Common myeloid progenitor, CD34-positive (primary cell): ENCODE measurements at places on chromosomes 6 and 20.
A peak's percentile ranks its signal among the peaks of the same experiment; 100 is the strongest.

- no peak for DNase-seq
Observed at GRCh38 chr20:61691978-61692377, 373.7 kb downstream of the TAF4 start.

GRCh38 chr6:159084493-159085091 lies 39.8 kb upstream of the TAGAP start:
- peak; percentile 50 for DNase-seq

DNA sequence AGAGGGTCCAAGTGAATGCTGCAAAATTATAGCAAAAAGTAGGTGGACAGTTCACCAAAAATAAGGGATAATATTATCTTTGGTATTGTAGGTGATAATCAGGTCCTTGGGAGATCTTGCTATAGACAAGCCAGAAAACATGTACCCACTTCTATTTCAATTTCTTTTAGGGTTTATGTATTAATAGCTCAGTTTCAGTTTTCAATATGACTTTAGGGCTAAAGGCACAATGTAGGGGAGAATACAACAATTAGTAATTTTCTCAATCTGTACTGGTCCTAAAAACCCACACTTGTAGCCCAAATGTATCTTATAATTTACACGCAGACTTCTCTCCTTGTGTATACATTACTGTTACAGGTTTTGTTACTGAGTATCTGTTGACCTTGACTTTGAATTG lies 307.0 kb upstream of the ID4 start:
- no peak for DNase-seq

DNA sequence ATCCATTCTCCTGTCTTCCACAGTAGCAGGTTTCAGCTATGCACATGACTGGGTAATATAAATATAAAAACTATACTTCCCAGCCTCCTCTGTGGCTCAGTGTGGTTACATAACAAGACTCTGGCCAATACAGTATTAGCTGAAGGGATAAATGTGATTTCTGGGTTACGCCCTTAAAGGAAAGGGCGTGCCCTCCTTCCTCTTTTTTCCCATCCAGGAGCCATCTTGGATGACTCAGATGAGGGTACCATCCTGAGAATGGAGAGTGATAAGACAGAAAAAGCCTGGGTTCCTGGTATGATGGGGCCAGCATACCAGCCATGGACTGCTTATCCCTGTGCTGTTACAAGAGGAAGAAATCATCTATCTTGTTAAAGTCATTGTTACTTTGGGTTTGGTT lies 123.3 kb downstream of the NFATC2 start:
- no peak for DNase-seq

- no peak for DNase-seq
Observed at GRCh38 chr20:52959125-52959524, 13.0 kb upstream of the TSHZ2 start.

GRCh38 chr20:653110-653589 lies at the start of gene SRXN1:
TSS of gene SRXN1 (minus strand) at chr20:653200. CDS start at chr20:653185, 15 bp downstream.
- peak; percentile 97 for DNase-seq

DNA sequence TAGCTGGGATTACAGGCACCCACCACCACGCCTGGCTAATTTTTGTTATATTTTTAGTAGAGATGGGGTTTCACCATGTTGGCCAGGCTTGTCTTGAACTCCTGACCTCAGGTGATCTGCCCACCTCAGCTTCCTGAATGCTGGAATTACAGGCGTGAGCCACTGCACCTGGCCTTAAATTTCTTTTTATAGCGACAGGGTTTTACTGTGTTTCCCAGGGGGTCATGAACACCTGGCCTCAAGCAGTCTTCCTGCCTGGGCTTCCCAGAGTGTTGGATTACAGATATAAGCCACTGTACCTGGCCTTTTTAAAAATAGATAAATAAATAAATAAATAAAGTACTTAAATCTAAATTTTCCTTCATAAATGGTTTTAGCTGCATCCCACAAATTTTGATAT lies 57.5 kb downstream of the LIN28B start:
- no peak for DNase-seq

DNA sequence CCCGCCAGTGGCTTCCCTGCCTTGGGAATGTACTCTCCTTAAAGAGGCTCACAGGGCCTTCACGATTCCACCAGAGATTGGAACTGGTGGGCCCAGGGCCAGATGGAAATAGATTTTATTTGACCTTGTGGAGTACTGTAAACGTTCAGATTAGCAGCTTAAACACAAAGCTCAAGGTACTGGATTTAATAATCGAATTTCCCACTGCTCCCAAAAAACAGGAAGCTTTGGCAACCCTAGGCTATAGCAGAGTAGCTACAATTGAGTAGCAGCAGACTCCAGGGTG lies 7.3 kb downstream of the SDCBP2 start:
- DNase-seq, result no peak

DNA sequence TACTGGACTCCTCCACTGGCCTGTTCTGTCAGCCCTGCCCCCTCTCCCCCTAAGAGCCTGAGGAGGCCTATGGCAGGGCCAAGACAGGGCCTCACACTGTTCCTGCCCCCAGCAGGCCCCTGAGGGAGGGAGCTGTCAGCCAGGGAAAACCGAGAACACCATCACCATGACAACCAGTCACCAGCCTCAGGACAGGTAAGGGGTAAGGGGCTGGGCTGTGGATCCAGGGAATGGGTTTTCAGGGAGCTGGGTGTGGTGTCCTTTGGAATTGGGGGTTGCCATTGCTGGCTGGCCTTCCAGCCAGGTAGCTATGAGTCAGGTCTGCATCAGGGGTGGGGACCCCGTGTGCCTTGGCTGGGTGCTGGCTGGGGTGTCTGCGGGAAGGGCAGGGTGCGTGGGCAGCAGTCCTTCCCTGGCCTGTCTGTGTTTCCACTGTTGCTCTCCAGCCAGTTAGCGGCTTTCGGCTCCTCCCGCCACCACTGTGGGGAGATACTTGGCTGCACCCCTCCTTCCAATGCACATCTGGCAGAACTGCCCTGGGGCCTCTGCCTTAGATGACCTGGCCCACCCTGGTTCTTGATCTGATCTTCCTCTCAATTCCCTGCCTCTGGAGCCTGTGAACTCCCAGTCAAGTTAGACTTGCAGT lies 3.9 kb downstream of the SLC29A1 start:
- no peak for DNase-seq

- DNase-seq, result no peak
Observed at GRCh38 chr20:20499439-20499838, 131.5 kb downstream of the INSM1 start.

- peak; percentile 42 for DNase-seq
Observed at GRCh38 chr6:27630727-27631608, 158.1 kb upstream of the ZNF184 start.

DNA sequence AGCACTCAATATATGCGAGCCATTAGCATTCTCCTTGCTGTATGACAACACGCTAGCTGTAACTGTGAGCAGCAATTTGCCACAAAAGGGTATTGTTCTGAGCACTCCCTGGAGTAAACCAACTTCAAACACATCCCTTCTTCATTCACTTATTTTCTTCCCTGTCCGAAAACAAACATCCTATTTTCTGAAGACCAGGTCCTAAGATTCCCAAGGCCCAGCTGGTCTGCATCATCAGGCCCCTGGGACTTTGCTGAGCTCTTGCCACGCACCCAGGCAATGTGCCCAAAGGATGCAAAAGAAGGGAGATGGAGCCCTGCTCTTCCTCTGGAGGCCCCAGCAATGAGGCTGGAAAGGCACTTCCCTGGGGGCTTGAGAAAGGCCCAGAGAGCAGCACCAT lies 118.1 kb downstream of the PREX1 start:
- DNase-seq, result no peak

DNA sequence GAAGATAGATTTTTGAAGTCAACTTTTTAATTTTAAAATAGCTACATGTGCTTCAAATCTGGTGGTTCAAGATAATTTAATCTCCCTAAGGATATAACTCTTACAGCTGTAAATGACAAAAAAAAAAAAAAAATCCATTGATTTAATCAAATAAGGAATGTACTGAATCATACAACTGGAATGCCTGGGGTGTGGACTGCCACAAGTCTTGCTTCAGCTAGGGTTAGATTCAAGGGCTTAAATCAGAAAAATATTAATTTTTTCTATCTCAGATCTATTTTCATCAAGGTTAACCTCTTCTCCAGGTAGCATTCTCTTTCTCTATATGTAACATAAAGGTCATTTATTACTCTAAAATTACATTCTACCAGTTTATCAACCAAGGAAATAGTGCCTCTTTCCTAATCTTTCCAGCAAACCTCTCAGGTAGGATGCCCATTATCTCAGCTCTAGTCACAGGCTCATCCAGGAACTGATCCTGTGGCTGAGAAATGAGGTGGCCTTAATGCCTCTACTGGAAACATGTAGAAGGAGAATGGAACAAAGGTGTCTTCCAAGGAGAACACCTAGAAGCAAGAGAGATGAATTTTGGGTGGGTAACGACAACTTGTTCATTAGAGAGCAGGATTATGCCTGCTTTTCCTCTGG lies 466.9 kb downstream of the CBLN4 start:
- DNase-seq, result no peak

DNA sequence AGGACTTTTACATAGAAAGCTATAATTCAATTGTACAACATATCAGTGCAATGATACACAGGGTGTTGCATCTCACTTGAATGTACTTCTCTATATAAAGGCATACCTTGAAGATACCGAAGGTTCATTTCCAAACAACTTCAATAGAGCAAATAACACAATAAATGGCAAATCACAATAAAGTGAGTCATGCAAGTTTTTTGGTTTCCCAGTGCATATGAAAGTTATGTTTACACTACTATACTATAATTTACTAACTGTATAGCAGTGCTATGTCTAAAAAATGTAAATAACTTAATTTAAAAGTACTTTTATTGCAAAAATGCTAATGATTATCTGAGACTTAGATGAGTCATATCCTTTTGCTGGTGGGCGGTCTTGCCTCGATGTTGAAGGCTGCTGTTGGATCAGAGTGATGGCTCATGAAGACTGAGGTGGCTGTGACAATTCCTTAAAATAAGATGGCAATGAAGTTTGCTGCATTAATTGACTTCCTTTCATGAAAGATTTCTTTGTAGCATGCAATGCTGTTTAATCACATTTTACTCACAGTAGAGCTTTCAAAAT lies 188.8 kb downstream of the TASP1 start:
- DNase-seq, result no peak

DNA sequence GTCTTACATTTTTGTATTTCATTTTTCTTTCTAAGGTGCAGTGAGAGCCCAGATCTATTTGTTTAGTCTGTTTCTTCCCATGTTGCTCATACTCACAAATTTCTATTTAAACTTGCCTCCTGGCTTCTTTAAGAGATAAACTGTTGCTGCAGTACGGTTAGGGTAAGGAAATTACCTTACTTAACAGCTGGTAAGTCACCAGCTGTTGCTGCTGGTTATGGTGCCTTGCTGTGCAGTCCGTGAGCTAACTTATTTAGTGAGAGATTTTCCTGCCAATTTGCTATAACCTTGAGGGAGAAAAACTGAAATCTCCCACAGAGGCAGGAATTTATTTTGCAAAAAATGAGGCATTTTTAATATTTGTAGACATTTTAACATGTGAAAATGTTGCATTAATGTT lies 261.0 kb downstream of the UST start:
- DNase-seq, result no peak

GRCh38 chr6:42287756-42288155 lies 70.1 kb upstream of the MRPS10 start:
- no peak for DNase-seq

- DNase-seq, result no peak
Observed at GRCh38 chr6:167951781-167952511, 45.5 kb upstream of the KIF25 start.

DNA sequence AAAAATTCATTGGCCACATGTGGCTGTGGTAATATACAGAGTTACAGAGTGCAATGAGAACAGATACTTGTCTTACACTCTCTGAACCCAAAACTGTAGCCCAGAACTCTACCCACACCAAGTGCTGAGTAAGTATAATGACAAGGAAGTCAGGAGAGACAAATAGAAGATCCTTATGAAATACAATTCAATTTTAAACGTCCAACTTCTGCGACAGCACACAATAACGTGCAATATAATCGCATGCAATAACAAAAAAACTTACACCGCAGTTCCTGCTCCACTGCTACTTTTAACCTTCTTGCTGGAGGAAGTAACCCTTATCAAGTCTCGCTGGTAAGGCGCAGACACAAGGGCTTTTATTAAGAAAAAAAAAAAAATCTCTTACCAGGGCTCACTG lies 881 bp downstream of the SFT2D1 start:
- DNase-seq, result peak; percentile 86

DNA sequence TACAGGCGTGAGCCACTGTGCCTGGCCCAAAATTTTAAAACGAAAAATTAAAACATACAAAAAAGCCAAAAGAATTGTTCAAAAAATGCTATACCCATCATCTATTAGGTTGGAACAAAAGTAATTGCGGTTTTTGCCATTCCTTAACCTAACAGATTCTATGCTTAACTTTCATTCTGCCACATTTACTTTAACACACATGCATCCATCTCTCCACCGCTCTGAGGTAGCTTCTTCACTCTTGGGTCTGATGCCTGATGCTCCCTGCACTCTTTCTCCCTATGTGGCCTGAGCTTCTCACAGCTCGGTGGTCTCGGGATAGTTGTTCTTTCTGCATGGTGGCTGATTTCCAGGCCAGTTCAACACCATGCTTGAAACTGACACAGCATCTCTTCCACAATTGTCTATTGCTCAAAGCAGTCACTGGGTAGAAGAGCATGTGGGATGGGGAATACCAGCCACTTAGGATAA lies 4.7 kb upstream of the MANBAL start:
- DNase-seq, result no peak

DNA sequence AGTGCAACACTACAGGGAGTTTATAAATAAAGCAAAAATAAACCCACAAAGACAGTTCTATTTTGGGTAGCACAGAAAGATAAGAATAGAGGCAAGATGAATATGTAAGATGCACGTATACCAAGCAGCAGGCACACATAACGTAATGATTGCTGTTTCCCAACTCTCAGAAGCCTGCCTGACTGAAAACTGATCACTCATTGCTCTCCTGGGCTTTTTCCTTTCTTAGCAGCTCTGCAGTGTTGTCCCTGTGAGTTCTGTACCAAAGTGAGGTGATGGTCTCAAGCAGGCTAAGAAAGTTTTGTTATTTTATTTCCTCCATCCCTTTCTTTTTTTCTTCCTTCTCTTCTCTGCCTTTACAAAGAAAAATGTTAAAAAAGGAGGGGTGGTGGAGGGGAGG lies 522.0 kb upstream of the MAN1A1 start:
- DNase-seq, result no peak

GRCh38 chr6:18432180-18432579 lies 45.0 kb downstream of the RNF144B start:
- no peak for DNase-seq

DNA sequence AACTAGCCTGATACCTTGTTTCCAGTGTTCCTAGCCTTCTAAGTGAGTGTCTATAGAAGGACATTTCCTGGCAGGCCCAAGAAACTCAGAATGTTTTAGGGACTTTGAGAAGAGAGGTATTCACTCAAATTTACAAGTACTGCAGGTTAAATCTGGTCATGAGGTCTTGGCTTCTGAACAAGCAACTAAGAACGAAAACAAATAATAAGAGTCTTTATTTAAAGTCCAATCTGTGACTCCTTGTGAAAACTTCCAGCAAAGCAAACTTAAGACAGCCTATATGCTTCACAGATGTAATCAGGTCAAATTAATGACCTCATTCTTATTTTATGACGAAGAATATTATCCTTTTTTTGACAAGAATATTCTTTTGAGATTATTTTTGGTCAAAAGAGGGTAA lies 79.4 kb upstream of the PRSS16 start:
- DNase-seq, result no peak
